Activated CD4-positive, alpha-beta T cell treated with anti-CD3 and anti-CD28 coated beads, Interleukin-2, amount 10 ng/mL, durations not matched to agents 24 days and 14 days (primary cell): ENCODE measurements at places on chromosomes 6 and 20. TPM values are rescaled to one million over a fixed set of nuclear protein-coding genes. Genes with fewer than 3 reads are reported as not detected.

GRCh38 chr6:142692942-142693341, 252.0 kb downstream of the HIVEP2 start:
- H3K27ac ChIP-seq, result peak overlapping the region; percentile 2
- H3K4me3 ChIP-seq, result no peak overlapping the region
- H3K27me3 ChIP-seq, result no peaks in the 10 kb centered on the region
- H3K36me3 ChIP-seq, result no peaks in the 10 kb centered on the region
- peaks cover 15% of the 10 kb centered on the region for H3K4me1 ChIP-seq

The XKR7 gene
- not detected in 2 replicates for total RNA-seq

DNA sequence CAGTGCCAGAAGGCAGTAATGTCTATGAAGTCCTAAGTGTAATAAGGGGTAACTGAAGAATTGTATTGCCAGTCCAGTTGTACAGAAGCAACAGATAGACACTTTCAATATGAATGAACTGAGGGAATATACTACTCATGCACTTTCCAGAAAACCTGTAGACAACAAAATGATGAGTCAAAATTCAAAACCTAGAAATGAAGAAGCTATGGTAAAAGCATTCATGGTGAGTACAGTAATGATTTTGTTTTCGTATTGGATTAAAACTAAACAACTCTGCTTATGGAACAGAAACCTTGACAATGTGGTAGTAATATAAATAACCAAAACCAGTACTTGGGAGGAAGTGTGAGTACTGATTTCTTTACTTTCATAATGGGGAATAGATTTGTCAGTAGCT, 35.0 kb downstream of the ARMC2 start:
- peak overlapping the region; percentile 24 for H3K4me3 ChIP-seq
- peak overlapping the region; percentile 87 for H3K27ac ChIP-seq
- peaks cover 31% of the 10 kb centered on the region for H3K4me1 ChIP-seq
- H3K27me3 ChIP-seq, result peaks cover 28% of the 10 kb centered on the region

- H3K4me1 ChIP-seq, result peaks cover 7% of the 10 kb centered on the region
- no peak overlapping the region for H3K4me3 ChIP-seq
- no peak for DNase-seq
- peaks cover 3% of the 10 kb centered on the region for H3K27me3 ChIP-seq
Measured at GRCh38 chr20:63431944-63432343, 40.5 kb downstream of the KCNQ2 start.

DNA sequence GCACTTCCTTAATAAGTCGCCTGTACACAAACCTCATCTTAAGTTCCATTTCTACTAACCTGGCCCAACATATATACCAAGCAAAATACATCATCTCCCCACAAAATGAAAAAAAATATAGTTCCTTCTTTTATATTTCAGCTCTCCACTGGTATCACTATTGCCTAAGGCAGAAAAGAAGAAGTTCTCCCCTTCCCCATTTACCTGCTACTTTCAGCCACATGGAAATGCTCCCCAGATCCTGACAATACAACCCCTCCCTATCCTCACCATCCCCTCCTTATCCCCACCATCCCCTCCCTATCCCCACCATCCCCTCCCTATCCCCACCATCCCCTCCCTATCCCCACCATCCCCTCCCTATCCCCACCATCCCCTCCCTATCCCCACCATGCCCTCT, 175.7 kb downstream of the LINC00237 start:
- H3K36me3 ChIP-seq, result no peaks in the 10 kb centered on the region
- H3K27me3 ChIP-seq, result no peaks in the 10 kb centered on the region
- no peaks in the 10 kb centered on the region for H3K4me1 ChIP-seq
